Femur (tissue), 1 donor: ENCODE measurements at places on chromosomes 1 and 21.

DNA sequence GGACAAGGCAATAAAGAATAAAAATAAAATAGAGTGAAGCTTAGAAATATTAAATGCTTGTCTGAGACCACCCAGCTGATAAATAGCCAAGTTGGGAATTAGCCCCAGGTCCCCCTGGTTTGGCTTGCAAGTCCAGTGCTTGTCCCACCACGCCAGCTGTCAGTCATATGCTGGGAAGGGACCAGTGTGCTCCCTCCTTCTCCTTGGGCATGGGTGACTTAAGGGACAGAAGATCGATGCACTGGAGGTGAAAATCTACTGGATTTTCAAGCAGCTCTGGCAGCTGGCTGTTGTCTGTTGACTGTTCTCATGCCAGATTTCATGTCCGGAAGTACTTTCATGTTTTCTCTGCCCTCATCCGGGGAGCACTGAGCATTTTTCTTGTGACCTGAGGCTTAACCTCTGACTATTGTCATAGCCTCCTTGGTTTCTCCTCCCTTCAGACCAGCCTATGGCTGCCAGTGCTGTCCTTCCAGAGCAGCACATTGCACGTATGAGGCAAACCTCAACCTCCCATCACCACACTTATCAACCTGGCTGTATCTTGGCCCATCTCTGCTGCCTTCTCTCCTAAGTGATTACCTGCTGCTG, 12.4 kb downstream of the LMOD1 start:
- no peak for DNase-seq

DNA sequence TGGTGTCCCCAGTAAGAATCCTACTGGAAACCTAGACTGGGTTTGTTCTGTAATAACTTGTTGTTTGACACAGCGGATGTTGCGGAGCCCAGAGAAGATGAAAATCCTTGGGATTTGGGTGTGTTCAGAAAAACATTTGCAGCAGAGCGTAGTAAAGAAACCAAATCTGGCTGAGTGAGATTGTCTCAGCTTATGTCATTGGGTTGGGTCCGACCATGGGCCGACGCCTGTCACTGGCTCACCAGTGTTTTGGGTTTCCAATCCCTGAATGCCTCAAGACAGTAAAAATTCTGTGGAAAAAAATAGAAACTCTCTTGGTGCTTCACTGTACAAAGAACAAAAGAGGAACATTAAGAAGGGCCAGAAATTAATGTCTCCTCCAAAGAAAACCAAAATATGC, 146.3 kb downstream of the TPR start:
- no peak for DNase-seq

- DNase-seq: no peak
These were observed 25.0 kb downstream of the WNT4 start for GRCh38 chr1:22117851-22118250.

GRCh38 chr1:45934947-45935346, 131.5 kb downstream of the MAST2 start:
- no peak for DNase-seq

DNA sequence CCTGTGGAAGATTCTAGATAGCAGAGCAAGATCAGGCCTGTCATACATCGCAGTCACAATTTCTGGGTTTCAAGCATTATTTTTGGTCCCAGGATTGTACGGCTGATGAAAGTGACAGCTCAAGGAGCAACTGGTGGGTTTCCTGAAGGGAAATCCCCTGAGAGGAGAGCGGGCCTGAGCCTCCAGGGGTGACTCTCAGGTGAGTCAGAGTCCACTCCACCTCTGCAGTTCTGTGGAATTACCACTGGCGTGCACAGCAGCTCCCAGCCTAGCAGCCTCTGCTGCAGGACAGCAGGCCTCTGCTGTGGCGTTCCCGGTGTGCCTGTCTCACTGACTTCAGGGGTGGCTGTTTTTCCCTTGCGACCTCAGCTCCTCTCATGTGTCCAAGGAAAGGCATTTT, 24.4 kb downstream of the SLC66A1 start:
- DNase-seq: no peak

DNA sequence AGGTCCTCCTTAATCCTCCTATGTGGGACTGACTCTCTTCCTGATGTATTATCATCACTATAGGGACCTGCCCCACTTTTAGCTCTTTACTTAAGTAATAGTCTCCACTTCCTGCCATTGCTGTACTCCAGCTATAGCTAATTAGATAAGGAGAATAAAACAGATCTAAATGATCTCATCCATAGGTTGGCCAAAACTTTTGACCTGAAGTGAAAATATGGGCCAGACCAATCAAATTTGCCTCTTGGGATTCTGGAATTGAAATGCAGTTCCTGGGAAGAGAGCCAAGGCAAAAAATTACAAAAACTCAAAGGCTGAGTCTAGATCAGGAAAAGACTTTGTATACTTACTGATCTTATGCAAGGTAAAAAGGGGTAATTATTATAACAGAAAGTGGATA, 36.1 kb upstream of the PDE4B start:
- DNase-seq: no peak

- peak; percentile 57 for DNase-seq
These were observed 174.8 kb downstream of the ASTN1 start for GRCh38 chr1:176989754-176990153.
